AG04450 (cell line): ENCODE measurements at places on chromosomes 3 and 15.

GRCh38 chr3:105957722-105958121 lies 88.9 kb upstream of the CBLB start:
- DNase-seq = no peak

GRCh38 chr15:58287891-58288290 lies 143.9 kb upstream of the LIPC start:
- DNase-seq = no peak

- no peak for DNase-seq
Observed at GRCh38 chr15:73908030-73908821, 18.0 kb upstream of the LOXL1 start.

GRCh38 chr15:84082739-84083138 lies 152.8 kb upstream of the GOLGA6L4 start:
- no peak for DNase-seq

DNA sequence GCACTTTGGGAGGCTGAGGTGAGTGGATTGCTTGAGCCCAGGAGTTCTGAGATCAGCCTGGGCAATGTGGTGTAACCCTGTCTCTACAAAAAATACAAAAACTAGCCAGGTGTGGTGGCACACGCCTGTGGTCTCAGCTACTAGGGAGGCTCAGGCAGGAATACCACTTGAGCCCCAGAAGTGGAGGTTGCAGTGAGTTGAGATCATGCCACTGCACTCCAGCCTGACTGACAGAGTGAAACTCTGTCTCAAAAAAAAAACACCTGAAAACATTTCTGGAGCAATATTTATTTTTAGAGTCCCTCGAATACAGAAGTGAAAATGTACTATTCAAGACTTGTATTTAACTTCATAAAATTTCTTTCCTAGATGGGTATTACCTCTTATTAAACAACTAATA lies 4.6 kb downstream of the SPCS1 start:
- DNase-seq = no peak

- no peak for DNase-seq
Observed at GRCh38 chr3:119794971-119795612, 13.2 kb downstream of the NR1I2 start.

GRCh38 chr3:27253391-27253790 lies 115.8 kb downstream of the NEK10 start:
- no peak for DNase-seq

DNA sequence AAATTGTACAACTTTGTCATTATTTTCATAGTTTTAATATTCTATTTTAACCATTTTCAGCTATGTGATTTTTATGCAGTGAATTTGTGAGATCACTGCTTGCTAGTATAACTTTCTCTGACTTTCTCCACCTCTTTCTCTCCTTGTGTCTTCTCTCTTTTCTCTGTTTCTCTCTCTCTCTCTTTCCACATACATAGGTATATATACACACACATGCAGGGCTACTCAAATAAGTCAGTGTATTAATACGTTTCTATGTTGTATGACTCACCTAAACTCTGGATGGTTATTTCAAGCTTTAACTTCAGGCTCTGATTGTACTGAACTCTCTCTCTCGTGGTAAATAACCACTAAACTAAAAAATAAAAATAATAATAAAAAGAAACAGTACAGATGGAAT lies 1389.3 kb upstream of the ALCAM start:
- DNase-seq = no peak

- DNase-seq = no peak
Observed at GRCh38 chr3:148992027-148992634, 791 bp downstream of the GYG1 start.

DNA sequence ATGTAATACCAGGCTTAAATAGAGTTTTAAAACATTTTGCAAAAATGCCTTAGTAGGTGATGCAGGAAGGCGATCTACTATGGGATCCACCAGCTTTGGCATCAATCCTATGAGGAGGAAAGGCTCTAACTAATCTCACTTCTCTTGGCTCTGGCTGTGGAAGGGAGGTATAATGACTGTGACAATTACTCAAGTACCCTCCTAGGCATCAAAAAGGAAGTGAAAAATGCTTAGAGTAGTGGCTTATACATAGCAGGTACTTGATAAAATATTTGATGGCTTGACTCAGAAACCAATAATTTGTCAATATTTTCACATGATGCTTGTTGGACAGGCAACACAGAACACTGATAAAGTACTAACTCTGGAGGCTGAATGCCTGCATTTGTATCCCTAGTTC lies 34.1 kb upstream of the SERPINI2 start:
- no peak for DNase-seq

- no peak for DNase-seq
Observed at GRCh38 chr15:80560601-80561400, 134.3 kb upstream of the ABHD17C start.

DNA sequence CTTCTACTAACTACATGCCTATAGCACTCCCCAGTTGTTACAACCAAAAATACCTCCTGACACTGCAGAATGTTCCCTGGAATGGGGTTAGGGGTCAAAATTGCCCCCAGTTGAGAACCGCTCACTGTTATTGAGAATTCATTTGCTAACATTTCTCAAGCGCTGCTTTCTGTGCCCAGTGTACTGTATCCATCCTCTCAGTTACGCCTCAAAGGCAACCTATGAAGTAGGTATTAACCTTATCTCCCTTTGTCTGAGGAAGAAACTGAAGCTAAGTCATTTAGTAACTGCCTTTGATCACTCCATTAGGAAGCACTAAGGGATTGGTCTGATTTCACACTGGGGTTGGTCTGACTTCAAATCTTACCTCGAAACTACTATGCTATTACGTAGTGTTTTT lies 70.1 kb downstream of the CADPS start:
- DNase-seq = no peak

DNA sequence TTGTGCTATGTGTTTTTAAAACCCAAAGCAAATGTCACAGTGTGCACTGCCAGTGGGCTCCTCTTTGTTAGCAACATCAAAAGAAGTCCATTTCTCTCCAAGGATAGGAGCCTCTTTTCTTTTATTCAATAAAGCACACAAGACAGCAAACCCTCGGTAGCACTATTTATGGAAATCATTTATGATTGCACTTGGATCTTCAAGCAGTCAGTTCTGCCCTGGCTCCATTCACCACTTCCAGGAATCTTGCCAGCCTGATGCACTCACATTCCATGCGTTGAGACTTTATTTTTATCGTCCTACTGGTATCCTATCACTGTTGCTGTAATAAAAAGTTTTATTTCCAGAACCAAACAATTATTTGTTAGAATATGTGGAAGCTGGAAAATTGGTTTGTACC lies 412.1 kb downstream of the TBL1XR1 start:
- no peak for DNase-seq

- no peak for DNase-seq
Observed at GRCh38 chr3:71122641-71123040, 460.9 kb downstream of the FOXP1 start.

DNA sequence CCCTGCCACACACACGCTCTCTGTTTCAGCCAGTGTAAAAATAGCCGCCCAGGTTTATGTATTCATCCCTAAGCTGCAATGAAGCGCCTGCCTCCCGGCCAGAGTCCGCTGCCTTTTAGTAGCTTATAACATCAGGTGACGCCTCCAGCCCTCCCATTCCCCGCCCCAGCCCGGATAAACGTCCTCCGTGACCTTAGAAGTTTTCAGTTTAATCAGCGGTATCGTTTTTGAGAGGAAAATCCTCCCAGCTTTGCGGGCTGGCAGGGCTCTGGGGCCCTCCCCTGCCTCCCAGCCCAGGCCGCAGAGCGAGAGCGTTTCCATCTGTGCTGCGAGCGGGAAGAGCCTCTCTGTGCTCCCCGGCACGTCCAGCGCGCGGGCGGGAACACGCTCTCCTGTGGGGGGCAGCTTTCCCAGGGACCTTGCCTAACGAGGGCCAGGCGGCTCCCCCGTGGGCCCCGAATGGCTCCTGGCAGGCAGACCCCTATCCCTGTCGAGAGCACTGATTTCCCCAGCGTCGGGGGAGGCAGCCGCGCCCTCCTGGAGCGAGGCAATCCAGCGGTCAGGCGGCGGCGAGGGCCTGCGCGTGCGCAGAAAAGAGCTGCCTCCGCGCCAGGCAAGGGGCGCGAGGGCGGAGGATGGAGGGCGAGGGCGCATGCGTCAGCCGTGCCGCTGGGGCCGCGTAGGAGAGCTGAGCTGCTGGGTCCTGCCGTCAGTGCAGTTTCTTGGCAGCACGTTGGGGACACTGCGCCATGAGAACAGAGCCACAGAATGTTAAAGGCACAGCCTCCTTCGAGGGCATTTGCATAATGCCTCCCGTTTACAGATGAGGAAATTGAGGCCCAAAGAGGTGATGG lies 71.1 kb downstream of the CCNL1 start:
- peak; percentile 88 for DNase-seq

DNA sequence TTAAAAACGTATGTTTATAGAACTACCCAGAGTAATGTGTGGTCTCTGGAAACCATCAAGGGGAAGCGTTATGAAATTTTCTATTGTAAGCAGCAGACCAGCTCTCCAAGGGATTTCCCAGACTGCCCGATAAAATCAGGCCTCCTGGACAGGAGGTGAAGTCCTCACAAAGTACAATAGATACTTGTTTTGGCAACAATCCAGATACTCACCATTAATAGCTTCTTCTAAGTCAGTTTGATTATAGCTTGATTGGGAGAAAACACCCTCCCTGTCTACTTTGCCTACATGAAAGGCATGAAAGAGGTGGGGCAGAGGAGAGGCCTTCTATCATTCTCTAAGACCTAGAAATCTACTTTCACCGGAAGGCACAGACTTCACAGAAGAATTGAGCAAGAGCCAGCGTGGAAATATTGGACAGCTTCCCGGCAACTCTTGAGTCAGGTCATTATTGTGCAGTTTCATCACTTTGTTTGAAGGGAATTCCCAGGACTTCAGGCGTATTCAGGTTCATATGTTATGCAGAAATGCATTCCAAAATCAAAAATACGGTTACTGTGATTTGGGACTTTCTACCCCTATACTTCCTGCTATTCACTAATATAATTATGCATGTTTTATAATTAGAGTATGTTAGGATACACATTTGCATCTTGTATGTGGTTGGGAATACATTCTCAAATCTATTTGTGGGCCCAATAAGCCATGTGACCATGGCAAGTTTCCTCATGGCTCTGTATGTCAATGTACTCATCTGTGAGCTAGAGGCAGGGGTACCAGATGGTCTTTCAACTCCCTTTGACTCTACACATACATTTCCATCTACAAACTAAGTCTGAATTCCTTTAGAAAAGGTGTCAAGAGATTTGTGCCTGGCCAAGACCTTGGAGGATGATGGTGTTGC lies 103.5 kb downstream of the CD47 start:
- DNase-seq = peak; percentile 91

GRCh38 chr3:37586280-37586679 lies 275.4 kb upstream of the CTDSPL start:
- DNase-seq = no peak

GRCh38 chr15:75891895-75892294 lies 11.8 kb upstream of the FBXO22 start:
- DNase-seq = peak; percentile 77

- DNase-seq = no peak
Observed at GRCh38 chr15:91529534-91529933, 324.0 kb upstream of the SLCO3A1 start.

DNA sequence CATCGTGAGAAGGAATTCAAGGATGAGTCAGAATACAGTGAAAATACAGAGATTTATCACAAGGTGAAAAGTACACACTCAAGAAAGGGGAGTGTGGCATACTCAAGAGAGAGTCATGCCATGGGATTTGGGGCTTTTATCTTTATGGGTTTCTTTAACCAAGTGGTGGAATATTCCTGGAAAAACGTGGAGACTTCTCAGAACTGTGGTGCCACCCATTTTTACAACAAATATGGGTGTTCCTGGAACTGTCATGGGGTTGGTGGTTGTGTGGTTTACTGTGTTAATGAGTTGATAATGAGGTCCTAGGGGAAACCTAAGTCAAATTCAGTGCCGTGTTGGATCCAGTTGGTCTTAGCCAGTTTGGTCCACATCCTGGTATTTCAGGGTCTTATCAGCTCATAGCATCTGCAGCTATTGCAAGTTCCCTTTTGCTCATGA lies 497.2 kb downstream of the GABRG3 start:
- no peak for DNase-seq

DNA sequence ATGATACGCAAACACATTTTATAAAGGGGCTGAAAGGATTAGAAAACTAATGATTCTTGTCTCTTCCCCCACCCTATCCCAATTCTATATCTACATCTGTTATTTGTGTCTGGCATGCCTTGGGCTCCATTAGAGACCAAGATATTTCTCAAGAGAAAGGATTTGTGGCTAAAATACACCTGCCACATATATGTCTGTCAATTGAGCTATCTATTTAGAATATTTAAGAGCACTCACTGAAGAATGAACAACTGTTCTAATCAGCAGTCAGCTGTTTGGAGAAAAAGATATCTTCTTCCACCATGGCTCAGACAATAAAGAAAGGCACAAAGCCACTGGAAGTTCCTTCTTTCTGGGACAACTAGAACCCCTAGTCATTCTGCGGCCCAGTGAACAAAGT lies 61.7 kb upstream of the LRRN1 start:
- no peak for DNase-seq

DNA sequence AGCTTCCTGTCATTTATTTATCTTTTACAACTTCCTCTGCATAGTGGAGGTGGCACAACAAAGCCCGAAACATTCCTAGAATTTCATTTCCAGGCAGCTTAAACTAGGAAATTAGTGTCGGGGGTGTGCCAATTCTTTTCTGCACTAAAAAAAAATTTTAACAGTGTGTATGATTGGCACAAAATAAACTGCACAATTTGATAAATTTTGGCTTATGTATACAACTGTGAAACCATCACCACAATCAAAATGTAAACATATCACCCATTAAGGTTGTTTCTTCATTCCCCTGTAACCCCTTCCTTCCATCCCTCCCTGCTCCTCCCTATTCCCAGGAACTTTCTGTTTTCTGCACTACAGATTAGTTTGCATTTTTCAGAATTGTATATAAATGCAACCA lies 54.7 kb downstream of the RPL39L start:
- no peak for DNase-seq
